ENCODE measurements at places on chromosomes 4 and X.

GRCh38 chr4:157514711-157515110 lies 294.2 kb downstream of the GRIA2 start:
- no peak for DNase-seq

DNA sequence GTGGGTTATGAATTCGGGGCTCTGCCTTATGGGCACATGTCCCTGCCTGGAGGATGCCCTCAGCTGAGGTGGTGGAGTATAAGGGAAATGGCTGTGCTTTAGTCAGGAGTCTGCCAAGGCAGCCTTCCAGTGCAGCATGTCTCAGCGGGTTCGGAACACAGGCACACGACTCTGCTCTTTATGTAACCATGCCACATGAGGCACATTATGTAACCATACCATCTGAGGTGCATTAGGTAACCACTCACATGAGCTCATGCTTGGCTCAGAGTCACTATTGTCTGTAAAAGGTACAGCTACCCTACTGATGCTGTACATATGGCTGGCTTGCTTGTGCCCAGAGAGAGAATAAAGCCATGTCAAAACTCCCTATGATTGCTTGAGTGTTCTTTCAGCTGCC lies 723.6 kb downstream of the TRAM1L1 start:
- no peak for DNase-seq

DNA sequence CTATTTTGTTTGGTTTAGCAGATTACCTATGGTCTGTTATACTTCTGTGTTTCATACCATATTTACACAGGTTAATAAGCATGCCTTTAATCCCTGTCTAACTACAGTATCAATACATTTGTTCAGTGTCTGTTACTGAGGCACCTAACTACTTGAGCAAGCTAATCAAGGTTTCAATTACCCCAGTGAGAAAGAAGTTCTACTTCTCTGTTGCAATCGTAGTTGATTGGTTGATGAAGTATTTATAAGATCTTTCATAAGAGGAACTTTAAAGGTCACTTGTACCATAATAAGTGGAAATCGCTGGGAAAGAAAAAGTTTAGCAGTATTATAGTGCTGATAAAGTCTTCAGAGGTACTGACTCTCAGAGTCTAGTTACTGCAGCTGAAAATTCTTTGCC lies 490.6 kb downstream of the RPA4 start:
- DNase-seq: no peak

DNA sequence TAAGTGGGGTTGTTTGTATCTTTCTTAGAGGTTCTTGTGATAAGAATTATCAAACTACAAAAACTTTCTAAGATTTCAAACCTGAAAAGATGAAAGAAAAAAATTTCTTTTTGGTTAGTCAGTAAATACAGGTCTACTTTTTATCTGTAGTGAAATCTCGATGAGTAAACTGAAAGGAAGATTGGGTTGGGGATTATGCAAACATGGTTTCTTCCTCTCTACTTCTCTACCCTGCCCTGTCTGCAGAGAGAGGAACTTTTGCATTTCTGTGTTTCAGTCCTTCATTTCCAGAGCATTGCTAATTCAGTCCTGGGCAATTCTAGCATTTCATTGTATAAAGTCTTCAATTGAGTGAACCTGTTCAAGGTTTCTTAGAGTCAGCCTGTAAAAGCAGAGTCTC lies 51.6 kb upstream of the IL2 start:
- DNase-seq: no peak

DNA sequence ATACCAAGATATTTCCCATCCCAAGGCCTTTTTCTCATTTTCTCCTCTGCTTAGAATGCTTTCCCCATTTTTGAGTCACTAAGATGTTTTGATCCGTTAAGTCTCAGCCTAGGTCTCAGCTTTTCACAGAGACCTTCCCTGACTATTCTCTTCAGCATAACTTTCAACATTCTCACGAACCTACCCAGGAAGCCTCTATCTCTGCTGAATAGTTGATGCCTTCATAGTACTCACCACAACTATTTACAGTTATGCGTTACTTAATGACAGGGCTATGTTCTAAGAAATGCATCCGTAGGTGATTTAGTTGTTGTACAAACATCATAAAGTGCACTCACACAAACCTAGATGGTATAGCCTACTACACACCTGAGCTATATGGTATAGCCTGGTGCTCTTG lies 64.5 kb downstream of the ARL9 start:
- no peak for DNase-seq

GRCh38 chrX:40012039-40012867 lies 85.5 kb downstream of the BCOR start:
- DNase-seq: peak; percentile 37

DNA sequence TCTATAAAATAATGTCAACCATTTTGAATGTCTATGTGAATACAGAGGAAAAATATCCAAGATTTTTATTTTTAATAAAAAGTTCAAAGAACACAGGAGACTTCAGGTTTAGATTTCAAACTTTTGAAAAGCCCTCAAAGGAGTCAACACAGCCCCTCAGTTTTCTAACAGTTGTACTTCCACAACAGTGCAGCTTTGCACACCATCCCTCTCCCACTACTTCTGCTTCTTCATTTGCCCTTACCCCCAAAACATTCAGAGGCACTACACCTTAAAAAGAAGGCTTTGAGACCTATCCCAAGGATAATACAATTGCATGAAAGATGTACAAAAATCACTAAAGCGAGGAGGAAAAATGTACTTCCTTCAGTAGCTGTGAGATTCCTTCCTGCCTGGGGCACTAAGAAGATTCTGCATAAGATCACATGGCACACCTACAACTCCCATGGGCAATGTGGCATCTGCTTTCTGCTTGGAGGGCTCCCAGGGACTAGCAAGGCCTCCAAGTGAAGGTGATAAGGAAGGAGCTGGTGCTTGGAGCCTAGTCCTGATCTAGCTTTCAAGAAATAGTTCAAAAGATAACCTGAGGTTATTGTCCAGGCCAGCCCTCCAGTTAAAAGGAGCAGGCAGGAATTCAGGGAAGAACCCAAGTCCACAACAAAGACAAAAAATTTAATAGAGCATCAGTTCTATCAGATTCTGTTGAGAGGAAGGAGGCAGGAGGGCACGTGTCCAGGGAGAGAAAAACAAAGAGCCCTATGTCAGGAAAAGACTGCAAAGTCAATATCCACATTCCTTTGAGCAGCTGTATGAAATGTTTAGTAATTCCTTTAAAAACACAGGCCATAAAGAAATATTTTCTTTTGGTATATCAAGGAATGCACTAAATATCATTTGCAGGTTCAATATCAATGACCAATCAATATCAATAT lies 19.1 kb downstream of the ARAP2 start:
- no peak for DNase-seq

- no peak for DNase-seq
Observed at GRCh38 chr4:174402470-174403176, 118.9 kb downstream of the CEP44 start.

- DNase-seq: no peak
Observed at GRCh38 chr4:179151770-179152169, 1709.5 kb upstream of the AGA start.

GRCh38 chrX:13790206-13791131 lies 26.4 kb downstream of the GPM6B start:
- no peak for DNase-seq

DNA sequence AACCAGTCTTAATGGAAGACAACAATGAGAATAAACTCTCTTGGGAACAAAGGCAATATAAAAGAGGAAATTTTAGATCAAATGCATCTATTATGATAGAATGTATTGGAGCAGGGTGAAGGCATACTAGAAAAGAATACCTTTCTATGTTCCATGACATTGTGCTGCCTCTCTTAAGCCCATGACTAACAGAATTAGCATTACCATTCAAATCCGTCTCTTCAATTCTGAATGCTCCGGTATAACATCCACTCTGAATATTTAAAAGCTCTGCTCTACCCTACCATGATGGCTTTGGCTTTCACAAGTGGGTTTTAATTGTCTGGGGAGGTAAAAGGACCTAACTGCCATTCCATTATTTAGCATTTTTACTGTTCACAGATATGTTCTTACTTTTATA lies 1878.4 kb downstream of the ARAP2 start:
- DNase-seq: no peak

GRCh38 chrX:129781680-129782495 lies 2.1 kb downstream of the SASH3 start:
- DNase-seq: no peak

DNA sequence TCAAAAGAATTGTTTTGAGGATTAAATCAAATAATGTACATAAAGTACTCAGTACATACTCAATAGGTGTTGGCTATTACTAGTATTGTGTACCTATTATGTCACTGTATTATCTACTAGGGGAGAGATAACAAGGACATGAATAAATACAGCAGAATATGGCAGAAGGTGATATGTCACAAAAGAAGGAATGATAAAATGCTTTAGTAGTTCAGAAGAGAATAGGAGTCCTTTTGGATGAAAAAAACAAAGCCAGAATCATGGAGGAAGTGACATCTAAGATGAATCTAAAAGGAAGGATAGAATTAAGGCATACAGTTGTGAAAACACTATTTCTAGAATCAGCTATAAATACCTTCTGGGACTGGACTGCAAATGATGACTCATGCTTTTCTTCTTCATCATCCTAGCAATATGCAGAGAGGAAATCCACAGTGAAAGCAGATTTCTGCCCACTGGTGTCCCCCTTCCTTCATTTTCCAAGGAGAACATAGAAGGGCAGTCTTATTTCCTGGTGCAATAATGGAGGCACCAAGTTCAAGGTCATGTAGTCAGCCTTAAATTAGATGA lies 98.7 kb downstream of the GLUD2 start:
- no peak for DNase-seq

DNA sequence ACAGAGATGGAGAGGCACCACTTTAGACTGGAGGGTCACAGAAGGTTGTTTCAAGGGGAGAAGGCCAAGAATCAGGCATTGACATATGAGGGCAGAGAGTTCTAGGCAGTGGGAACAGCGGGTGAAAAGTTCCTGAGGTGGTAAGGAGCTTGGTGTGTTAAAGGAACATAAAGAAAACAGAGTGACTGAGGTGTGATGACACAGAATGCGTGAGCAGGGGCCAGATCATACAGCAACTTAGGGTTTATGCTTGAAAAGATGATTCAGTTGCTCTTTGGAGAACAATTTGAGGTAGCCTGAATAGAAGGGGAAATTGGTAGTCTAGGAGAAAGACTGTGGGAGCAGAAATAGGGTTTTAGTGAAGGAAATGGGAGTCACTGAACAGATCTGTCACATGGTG lies 179.2 kb downstream of the AMELX start:
- no peak for DNase-seq

- no peak for DNase-seq
Observed at GRCh38 chr4:27248829-27249228, 388.2 kb downstream of the STIM2 start.

DNA sequence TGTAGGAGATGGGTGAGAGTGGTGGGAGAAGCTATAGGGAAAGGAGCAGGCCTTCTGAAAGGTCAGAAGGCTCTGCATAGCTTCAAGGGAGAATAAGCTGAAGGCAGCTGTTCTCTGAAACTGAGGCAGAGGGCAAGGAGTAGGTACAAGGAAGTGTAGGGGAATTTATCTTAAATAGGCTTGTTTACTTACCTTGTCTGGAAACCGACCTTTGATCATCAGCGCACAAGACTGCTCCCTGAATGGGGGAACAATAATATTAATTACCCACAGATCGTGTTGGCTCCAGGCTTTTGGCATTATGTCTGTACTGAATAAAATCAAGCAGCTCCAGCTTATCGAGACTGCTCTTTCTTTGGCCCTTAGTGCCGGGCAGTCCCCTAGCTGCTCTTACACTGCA lies 175.5 kb upstream of the MAGEB16 start:
- DNase-seq: no peak

- no peak for DNase-seq
Observed at GRCh38 chr4:164725066-164725465, 28.9 kb upstream of the SMIM31 start.

DNA sequence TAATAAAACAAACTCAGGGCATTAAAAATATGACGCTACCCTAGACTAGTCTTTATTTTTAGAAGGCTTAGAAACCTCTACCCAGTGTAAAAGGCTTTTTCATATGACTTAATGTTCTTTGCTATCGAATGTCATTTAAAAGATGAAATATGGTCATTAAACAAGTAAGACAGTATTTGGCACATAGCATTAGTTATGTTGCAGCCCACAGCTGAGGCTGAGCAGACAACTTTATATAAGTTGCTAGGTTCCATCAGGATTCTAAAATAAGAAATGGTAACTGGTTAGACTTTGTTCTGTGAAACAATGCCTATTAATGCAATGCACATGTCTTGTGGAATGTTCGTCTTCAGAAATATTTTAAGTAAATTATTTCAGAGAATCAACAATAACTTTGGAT lies 10.4 kb upstream of the PRSS12 start:
- no peak for DNase-seq

GRCh38 chr4:15725608-15726007 lies 22.7 kb downstream of the BST1 start:
- no peak for DNase-seq

GRCh38 chr4:772118-772517 lies 53.8 kb downstream of the CPLX1 start:
- no peak for DNase-seq

All from NCI-H1092 (cell line).